Stimulated activated CD8-positive, alpha-beta memory T cell treated with anti-CD3 and anti-CD28 coated beads, Interleukin-7, amount 100 ng/mL, for 4 hours (primary cell): ENCODE measurements at places on chromosomes 2 and 18.

DNA sequence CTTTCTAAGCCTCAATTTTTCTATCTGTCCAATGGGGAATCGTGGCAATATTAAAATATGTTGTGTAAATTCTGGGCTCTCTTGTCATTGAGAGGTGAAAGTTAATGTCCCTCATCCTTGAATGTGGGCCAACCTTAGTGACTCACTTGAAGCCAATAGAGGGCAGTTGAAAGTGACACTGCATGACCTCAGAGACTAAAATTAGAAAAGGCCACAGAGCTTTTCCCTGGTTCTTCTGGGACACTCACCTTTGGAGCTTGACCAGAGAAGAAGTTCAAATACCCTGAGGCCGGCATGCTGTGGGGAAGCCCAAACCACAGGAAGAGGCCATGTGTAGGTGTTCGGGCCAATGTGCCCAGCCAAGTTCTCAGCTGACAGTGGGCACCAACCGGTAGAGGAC lies 24.1 kb upstream of the SIX2 start:
- DNase-seq, result no peak

GRCh38 chr18:29041976-29042375 lies 865.0 kb upstream of the CDH2 start:
- DNase-seq, result no peak

GRCh38 chr18:23970161-23971096 lies 44.1 kb upstream of the TTC39C start:
- peak; percentile 56 for DNase-seq

GRCh38 chr2:219087361-219087760 lies 26.6 kb upstream of the IHH start:
- no peak for DNase-seq

DNA sequence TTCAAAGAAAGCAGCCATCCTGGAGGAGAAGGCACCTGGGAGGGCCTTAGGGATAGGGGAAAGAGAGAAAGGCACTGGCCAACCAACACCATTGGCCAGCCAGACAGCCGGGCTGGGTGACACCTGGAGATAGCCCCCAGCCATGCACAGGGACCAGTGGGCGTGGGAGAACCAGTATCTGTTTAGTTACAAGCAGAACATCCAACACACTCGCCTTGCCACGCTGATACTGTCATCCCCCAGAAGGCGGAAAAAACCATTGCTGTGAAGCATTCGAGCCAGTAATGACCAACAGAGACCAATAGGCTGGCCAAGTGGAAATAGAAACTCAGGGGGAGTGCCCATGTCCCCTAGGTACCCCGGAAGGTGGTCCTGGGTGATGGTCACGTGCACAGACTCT lies 15.5 kb downstream of the ASPRV1 start:
- no peak for DNase-seq

GRCh38 chr2:135817951-135818350 lies 19.0 kb downstream of the LCT start:
- no peak for DNase-seq

DNA sequence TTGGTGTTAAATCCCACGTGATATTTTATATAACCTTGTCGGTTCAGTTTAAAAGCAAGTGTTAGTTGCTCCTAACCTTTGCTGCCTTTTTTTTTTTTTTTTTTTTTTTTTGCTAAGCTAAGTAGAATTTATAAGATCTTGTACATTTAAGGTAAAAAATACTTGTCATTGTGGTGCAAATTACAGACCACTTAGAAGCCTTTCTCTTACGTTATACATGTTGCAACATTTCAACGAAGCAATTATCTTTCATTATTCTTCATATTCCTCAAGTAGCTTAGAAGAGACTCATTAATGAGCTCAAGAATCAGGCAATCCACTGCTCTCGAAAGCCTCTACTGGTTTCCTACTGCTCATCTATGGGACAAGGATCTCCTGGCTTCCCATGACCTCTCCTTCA lies 14.9 kb upstream of the IL1RL2 start:
- no peak for DNase-seq

- DNase-seq, result no peak
Measured at GRCh38 chr18:59921384-59921891, 21.6 kb downstream of the PMAIP1 start.

DNA sequence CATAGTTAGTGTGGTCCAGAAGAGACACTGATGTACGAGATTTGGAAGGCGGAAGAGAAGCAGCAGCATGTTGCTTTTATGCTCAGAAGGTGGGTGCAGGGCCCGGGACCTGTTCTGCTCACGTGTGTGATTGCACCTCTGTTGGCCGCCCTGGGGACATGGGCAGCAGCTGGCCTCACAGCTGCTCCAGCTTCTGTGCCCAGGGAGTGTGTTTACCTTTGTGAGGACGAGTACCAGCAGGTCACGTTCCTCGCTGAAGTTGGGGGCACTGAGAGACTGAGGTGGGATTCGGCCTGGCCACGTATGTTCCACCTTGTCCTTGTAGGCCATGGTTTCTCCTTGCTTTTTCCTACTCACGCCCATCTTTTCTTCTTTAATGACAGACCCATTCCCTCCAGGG lies 86.3 kb downstream of the PMAIP1 start:
- DNase-seq, result no peak

DNA sequence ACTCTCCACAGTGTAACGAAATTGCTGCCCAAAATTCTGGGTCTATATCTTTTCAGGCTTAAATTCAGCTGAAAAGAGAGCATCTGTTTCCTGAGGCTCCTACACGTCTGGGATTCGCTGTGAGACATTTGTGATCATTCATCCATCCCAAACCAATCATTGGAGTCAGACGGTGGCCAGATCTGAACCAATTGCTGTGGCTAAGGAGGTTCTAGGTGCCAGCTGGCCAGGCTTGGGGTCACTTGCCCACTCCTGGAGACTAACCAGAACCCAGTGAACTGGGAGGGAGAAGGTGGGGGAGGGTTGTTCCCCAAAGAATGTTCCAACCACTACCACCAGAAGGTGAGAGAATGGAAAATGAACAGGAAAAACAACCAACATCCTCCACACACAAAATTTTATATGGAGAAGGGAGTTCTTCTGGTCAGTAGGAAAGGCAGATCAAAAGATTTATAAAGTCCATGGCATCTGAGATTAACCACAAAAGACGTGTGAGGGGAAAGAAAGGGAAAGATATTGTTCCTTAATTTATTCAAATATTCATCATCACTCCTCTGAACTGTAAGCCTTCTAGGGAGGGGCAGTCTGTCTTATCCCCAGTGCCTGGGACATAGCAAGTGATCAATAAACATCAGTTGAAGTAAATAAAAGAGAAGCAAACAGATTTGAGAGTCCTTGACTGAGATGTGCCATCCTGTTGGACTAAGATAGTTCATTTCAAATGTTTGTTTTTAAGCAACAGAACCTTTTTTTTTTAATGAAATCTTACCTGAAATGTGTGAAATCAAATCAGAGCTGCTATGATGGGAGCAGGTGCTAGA lies 3.0 kb upstream of the RTKN start:
- no peak for DNase-seq

DNA sequence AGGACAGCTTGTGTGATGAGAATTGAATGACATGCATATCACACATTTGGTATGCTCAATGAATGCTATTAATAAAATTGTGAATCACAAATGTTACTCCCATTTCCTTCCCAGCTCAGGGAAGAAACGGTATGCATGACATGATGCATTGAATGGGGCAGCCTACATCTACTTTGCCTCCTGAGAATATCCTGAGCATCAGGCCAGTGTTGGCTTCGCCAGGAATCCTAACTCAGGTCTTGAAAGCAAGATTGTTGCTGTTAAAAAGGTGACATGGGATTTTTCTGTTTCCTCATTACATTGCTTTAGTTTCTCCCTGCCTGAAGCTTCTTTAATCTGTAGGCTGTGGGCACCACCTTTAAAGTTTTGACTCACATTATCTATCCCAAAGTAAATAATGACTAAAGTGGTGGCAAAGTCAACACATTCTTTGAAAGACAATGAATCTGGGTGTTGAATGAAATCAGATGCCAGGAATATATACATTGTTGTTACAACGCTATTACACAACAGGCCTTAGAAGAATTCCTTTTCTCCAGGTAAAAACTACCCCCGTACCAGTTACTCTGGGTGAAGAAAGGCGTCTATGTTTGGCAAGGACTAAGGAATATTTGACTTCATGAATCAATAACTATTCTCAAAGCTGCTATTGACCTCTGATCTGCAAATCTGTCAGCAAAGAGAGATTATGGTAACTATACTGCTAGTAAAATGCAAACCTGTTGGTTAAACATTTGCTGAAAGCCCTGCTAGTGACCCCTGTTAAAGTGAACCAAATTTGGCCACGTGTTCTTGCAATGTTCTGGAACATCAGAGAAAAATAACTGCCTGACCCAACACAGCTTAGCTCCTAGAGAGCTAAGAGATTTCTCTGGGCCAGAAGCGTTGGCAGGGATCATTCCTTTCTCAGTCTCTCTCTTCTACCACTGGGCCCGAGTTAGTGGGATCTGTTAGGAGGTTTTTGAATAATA lies 30.5 kb upstream of the NEDD4L start:
- DNase-seq, result no peak

- no peak for DNase-seq
Measured at GRCh38 chr2:236354973-236355595, 90.9 kb upstream of the ASB18 start.

DNA sequence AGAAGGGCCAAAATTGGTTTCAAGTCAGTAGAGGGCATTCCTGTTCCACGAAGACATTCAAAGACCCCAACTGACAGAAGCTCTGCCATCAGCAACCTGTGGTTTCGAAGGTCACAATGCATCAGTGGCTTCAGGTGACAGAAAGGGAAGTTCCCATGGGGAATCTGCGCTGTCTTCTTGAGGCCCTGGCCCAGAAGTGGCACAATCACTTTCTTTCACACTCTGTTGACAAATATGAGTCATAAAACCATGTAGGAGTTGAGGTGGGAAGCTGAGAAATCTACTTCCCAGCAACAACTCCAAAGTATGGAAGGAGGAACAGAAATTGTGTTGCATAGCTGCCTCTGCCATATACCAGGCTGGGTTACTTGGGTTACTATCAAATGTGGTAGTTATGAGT lies 621.1 kb upstream of the FANCL start:
- DNase-seq, result no peak

DNA sequence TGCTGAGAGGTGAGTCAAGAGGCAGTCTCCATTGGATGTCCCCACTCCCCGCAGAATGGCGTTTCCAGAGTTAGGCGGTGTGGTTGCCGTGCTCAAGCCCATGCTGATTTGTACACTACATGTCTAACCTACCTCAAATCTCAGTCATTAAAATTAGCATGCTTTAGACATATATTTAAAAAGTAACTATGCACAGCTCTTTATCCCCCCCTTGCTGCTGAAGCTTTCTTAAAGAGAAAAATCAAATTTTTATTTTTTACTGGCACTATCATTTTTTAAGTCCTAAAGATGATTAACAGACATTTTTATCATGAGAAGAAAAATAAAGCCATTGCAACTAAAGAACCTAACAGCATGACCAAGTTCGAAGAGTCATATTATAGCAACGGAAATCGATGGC lies 42.9 kb downstream of the BOLA3 start:
- DNase-seq, result no peak

DNA sequence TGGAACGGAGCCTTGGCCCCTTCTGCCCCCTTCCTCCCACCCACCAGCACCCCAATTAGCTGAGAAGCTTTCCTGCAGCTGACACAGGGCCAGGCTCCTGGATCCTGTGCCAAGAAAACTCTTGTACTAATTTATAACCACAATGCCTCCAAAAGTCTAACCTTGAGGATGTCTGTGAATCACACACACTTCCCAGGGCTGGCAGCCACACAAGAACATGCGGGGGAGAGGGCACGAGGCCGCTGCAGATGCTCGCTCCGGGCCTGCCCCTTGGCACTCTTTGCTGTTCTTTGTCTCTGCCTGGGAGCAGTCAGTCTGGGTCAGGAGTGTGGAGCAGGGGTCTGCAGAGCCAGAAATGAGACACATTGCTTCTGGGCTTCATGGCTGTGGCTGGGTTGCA lies 62.7 kb upstream of the KIF5C start:
- no peak for DNase-seq

GRCh38 chr2:20942646-20943125 lies 101.2 kb downstream of the APOB start:
- DNase-seq, result no peak

DNA sequence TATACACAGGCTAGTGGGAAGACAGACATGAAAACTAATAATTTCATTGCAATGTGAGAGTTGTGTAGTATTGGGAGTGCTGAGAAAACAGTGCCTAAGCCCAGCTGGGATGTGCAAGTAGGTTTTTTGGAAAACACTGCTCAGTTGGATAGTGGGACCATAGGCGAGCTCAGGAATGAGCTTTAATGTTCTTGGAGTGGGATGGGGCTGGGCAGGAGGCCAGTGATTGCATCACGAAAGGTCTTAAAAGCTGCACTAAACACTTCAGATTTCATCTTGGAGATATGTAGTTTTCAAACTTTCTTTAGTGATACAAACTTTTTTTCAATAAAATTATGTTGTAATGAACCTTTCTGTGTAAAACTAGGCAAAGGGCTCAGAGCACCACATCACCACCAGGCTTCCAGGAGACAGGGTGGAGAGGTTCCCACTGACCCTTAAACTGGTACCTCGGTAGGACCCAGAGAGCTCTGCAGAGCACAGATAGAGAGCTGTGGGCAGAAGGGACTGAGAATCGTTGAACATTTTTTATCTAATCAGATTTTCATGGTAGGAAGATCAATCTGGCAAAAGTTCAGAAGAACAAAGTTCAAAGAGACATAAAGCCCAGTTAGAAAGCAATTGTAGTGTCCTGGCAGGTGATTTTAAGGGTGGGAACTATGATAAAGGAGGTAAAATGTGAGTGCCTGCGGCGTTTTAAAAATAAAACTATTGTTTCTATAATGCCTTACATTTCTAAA lies 176.2 kb downstream of the TRABD2A start:
- DNase-seq, result no peak

DNA sequence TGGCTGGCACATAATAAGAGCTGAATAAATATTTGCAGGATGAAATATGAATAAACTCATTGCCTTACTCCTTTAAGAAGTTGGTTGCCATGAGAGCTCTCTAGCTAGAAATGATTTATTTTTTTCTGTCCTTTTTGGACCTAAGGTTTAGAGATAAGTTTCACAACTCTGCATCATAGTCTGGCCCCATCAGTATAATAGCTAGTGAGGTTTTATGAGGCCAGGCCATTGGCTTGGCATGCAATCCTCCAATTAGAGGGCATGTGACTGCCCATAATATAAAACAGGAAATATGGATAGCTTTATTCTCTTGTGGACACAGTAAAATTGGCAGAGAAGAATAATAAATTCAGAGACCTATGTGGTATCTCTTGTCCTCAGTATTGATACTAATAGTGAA lies 26.2 kb upstream of the INSIG2 start:
- DNase-seq, result no peak
